ENCODE measurements at places on chromosomes 11 and 22.
A peak's percentile ranks its signal among the peaks of the same experiment; 100 is the strongest.

DNA sequence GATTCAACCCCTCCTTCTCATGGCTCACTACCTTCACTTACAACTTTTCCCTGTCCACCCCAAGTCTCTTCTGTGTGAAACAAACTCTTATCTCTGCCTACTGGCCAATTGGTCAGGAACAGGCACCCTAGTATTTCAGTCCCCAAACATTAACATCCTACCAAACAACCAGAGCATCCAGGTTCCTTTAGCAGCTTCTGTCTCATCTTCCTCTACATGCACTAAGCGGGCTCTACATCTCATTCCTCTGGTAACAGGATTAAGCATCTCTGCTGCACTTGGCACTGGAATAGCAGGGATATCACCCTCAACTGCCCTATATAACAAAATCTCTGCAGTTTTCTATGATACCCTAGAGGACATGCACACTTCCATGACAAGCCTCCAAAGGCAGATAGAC, 116.2 kb downstream of the JRKL start:
- no peak for DNase-seq

DNA sequence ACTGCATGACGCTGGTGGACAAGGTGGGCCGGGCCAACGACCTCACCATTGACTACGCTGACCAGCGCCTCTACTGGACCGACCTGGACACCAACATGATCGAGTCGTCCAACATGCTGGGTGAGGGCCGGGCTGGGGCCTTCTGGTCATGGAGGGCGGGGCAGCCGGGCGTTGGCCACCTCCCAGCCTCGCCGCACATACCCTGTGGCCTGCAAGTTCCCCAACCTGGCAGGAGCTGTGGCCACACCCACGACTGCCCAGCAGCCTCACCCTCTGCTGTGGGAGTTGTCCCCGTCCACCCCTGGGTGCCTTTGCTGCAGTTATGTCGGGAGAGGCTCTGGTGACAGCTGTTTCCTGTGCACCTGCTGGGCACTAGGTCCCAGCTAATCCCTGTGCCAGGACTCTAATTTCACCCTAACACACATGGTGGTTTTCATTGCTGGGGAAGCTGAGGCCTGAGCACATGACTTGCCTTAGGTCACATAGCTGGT, 49.0 kb upstream of the PPP6R3 start:
- no peak for DNase-seq

DNA sequence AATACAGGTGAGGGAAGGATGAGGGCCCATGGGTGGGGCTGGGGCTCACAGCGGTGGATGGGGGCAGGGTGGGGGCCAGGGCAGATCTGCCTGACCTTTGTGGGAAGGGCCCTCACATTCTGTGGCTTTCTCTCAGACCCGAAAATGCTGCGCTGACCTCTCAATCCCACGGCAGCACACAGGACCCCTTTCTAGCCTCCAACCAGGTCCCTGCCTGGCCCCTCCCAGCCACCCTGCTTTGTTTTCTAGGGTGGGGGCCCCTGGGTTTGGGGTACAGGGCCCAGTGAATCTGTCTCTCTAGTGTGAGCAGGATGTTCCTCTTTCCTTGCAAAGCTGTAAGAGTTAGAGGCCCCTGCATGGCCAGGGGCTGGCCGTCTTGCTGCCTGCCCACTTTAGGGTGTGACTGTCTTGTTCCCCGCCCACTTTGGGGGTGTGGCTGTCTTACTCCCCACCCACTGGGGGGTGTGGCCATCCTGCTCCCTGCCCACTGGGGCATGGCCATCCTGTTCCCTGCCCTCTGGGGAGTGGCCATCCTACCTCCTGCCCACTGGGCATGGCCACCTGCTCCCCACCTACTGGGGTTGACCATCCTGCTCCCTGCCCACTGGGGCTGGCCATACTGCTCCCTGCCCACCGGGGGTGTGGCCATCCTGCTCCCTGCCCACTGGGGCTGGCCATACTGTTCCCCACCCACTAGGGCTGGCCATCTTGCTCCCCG, 11.5 kb downstream of the PARVG start:
- peak; percentile 59 for DNase-seq

DNA sequence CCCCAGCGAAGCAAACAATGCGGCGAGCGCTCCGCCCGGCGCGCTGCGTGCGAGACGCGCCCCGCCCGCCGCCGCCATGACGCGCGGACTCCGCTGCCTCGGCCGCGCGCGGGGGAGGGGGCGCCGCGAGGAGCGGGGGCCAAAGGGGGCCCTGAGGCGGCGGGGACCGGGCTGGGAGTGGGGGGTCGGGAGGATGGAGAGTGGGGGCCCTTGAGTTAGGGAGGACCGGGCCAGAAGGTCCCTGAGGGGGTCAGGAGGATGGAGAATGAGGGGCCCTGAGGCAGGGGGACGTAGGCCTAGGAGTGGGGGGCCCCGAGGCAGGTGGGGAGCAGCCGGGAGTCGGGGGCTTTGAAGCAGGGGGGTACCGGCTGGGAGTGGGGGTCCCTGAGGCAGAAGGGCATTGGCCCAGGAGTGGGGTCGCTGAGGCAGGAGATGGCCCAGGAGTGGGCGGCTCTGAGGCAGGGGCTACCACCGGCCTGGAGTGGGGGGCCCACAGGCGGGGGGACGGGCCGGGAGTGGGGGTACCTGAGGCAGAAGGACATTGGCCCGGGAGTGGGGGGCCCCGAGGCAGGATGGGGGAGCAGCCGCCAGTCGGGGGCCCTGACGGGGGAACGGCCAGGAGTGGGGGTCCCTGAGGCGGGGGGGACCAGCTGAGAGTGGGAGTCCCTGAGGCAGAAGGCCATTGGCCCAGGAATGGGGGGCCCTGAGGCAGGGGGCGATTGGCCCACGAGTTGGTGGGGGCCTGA, at the start of gene BRD1:
Gene BRD1 (minus strand): TSS at position 21 of the 746 bp plus-strand sequence. CDS start 3,556 bp downstream, outside the sequence.
- peak; percentile 65 for DNase-seq

DNA sequence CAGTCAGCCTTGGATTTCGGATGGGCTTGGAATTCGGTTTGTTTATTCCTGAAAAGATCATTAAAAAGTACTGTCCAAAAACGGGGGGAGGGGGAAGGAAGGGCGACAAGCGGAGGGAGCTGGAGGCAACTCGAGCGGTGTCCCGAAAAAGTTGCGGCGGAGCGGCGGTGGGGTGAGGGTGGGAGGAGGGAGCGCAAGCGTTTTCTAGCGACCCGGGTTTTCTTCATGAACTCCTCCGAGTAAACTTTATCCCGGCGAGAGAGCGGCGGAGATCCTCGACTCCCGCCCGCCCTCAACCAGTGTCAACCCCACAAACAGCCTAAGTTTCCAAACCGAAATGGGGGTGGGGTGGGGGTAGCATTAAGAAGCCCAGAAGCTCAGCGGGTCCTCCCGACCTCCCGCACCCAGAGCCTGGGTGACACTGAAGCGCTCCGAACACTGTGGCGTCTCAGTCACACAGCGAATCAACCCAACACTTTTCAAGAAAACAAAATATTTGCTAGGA, 133.0 kb upstream of the C11orf58 start:
- DNase-seq = no peak

- DNase-seq = no peak
These were observed 358.0 kb downstream of the DLG2 start for GRCh38 chr11:85269109-85269508.

DNA sequence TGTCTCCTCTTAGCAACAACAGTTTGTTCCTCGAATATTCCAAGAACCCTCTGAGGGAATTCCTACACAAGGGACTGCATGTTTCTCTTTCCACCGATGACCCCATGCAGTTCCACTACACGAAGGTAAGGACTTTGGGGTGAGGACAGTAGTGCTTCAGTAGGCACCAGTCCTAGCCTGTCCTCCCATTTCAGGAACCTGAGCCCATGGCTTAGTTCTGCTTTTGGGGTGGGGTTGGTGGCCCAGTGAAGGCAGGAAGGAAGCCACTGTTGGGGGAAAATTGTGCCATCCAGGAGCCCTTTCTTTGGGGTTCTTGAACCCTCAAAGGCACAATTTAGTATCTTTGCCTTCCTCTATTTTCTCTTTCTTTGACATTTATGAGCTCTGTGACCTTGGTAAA, 38.2 kb downstream of the RNF141 start:
- peak; percentile 31 for DNase-seq

GRCh38 chr11:64559351-64560138, 31.5 kb upstream of the SLC22A12 start:
- DNase-seq = no peak

GRCh38 chr22:47373648-47374272, 611.3 kb downstream of the TBC1D22A start:
- DNase-seq = no peak

GRCh38 chr22:36563898-36564297, 34.9 kb upstream of the EIF3D start:
- no peak for DNase-seq

Data from CD4-positive, alpha-beta T cell treated with Interferon alpha-2 for 1 hour (primary cell).